GM23248 (cell line): ENCODE measurements at places on chromosomes 11 and 22. TPM values are rescaled to one million over a fixed set of nuclear protein-coding genes. Genes with fewer than 3 reads are reported as not detected.
A peak's percentile ranks its signal among the peaks of the same experiment; 100 is the strongest.

The OR5A1 gene
- polyA plus RNA-seq, result not detected in 2 replicates

- no peak for DNase-seq
Observed at GRCh38 chr22:47275605-47276449, 513.4 kb downstream of the TBC1D22A start.

- DNase-seq, result no peak
Observed at GRCh38 chr11:118899706-118900360, 16.1 kb downstream of the CXCR5 start.

DNA sequence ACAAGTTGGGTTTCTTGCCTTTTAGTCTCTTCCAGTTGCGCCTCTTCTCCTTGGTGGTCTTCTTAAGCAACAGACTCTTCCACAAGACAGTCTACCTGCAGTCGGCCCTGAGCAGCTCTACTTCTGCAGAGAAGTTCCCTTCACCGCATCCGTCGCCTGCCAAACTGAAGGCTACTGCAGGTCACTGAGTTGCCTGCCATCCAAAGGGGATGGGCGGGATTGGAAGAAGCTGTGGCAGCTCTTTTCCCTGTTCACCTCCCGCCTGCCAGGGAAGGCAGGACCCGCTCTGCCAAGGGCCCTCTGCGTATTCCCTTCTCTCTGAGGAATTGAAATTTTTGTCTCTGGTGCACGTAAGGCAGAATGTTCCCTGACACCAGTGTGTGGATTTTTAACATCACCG, 9.2 kb upstream of the STT3A start:
- DNase-seq, result no peak

The CDON gene
- polyA plus RNA-seq, result 2.2 and 2.7 TPM in 2 replicates

- DNase-seq, result no peak
Observed at GRCh38 chr11:125078516-125079140, 15.5 kb downstream of the SLC37A2 start.

- peak; percentile 72 for DNase-seq
Observed at GRCh38 chr11:4636962-4637661, at the start of gene OR51D1. TSS of gene OR51D1 (plus strand) at chr11:4637477. CDS start at chr11:4639791, 2,314 bp downstream.

DNA sequence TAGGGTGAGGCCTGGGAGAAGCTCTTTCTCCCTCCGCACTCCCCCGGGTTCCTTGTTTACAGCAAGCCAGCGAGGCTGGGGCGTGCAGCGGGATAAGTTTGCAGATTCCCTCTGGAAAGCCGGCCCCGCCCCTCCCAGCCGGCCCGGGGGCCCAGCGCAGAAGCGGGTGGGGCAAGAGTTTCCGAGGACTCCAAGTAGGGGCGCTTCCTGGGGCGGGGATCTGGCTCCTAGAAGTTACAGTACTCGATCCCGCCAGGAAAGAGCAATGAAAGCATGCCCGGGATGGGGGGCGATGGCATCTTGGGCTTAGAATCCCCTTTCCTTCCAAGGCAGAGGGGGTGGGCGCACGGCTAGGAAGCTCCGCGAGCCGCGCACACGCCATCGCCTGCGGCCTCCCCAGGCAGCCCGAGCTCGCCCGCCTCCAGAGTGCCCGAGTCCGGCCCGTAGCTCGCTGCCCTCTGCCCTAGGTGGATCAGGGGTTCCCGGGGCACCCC, 385 bp downstream of the TST start:
- peak; percentile 57 for DNase-seq
